CD4-positive, alpha-beta T cell (primary cell): ENCODE measurements at places on chromosomes 5 and 9.

DNA sequence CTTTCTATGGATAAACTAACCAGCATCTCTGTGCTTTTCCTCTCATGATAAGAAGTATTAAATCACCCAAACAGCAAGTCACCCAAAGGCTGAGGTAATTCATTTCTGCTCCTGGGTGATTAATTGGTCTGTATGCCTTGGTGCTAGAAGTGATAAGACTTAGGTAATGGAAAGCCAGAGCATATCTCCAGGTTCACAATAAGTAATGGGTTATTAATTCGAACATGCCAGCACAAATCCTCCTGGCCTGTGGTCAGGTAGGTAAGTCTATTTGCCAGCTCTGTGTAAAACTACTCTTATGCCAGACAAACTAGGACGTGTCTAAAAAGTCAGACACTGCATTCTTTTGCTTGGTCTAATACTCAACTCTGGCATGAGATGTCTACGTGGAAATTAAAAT lies 11.2 kb upstream of the ENC1 start:
- no peak for DNase-seq

- no peak for DNase-seq
These were observed 196.3 kb downstream of the MLLT3 start for GRCh38 chr9:20426019-20426418.

DNA sequence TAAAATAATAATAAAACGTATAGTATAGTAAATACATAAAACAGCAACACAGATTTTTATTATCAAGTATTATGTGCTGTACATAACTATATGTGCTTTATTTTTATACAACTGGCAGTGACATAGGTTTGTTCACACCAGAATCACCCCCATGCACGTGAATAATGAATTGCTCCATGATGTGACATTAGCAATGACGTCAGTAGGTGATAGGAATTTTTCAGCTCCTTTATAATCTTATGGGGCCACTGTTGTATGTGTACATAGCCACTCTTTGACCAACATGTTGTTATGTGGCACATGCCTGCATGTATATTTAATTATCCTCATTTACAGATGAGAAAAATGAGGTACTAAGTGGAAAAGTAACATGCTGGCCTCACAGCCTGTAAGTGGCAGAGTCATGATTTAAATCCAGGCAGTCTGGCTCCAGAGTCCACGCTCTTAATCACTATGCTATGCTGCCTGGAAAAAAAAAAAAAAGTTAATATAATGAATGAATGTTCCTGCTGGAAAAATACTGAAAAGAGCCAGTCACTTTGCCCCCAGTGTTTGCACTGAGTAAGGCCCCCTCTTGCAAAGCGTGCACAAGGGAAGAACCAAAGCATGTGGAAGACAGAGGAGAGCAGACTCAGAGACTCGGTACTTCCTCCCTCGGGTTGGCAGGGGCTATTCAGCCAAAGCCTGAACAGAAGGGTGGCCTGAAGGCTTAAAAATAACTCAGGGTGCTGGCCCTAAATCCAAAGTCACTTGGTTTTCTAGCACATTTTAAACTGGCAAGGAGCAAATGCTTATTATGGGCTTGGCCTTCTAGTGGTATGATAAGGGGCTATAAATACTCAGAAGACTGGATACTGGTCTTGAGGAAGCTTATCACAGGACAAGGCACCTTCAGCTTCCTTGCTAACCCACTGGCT lies 206.8 kb downstream of the GLIS3 start:
- no peak for DNase-seq

DNA sequence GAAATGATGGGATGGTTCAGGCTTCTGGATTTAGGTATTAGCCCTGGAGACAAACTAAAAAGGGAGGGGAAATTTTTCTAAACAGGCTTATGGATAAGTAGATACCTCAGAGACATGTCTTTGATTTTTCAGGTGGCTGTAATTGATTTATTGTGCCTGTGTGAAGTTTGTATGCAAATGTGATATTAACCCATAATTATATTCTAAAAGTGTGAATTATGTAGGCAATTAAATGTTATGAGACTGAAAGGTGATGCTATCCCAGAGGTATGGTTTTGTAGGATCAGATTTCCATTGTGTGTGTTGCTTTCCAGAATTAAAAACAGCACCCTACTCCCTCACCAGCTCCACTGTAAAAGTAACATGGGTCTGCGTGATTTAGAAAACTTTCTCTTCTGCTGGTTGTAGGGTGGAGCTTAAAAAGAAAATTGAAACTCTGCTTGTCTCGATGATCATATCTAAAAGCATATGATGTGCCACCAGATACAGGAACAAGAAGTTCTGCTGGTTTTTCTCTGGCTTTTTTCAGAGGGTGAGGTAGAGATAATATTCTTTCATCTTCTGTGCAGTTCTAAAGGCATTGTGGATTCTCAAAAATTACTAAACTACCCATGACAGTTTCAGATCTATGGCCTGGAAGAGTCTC lies 71.8 kb upstream of the TAF11L2 start:
- DNase-seq, result no peak

DNA sequence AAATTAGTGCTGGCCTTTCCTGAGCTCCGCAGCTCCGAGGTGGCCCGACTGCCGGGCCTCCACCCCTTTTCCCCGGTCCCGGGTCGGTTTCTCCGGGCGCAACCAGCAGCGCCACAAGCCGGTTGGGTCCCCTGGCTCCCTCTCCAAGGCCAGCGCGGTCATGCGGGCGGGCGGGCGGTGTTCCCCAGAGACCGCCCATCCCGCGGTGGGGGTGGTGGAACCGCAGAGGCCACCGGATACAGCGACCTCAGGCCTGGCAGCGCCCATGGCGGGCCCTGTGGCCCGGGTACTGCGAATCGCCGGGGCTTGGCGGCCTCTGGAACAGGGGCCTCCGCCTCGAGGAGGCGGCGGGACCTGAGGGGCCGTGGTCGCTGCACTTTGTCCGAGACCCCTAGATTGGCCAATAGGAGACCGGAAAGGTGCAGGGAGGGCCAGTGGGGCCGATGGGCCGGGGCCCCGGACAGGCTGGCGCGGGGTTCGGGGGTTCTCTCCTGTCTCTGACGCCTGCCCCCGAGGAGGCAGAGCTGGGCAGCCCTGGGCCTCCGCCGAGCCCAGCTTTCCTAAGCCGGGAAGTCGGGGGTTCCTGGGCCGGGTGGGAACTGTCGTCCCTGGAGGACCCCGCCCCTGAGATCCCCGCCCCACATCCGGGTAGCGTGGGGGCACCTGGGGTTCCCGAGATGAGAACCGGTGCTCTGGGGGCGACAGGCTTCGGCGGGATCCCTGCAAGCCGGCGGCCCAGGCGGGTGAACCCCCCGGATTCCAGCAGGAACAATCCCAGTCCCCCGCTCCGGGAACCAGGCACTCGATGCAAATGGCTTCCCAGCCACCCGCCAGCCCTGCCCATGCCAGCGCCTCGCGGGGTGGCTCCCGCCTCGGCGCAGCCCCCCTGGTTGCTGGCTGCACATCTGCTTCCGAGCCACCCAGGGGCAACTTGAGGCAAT lies 293.9 kb downstream of the ZSWIM6 start:
- DNase-seq, result peak; percentile 18

GRCh38 chr9:133958756-133959155 lies 33.4 kb downstream of the VAV2 start:
- no peak for DNase-seq

GRCh38 chr5:55294935-55295334 lies 12.6 kb downstream of the DHX29 start:
- no peak for DNase-seq

DNA sequence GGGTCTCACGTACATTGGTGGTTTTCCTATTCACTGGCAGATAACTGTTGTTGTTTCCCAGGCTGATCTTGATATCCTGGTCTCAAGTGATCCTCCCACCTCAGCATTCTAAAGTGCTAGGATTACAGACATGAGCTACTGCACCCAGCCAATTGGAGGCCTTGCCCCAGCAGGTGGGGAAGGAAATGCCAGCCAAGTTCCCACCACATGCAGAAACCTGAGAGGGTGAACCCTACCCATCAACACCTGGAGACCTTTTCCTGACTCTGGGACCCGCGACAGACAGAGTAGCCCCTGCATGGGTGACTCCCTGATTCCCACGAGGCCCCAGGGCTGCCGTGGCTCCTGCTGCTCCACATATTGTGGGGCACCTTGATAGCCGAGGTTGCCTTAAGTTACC lies 107.7 kb downstream of the GDA start:
- no peak for DNase-seq

DNA sequence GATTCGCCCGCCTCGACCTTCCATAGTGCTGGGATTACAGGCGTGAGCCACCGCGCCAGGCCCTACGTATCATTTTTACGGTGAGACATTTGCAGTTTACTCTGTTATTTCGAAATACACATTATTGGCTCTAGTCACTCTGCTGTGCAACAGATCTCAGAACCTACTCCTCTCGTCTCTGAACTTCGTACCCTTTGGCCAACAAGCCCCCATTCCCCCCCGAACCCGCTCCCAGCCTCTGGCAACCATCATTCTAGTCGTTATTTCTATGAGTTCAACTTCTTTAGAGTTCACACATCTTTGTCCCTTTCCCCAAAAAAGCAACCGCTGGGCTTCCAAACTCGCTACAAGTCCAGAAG lies 735 bp downstream of the PTGR1 start:
- no peak for DNase-seq
